ENCODE measurements at places on chromosomes 13 and 19. TPM values are rescaled to one million over a fixed set of nuclear protein-coding genes. Genes with fewer than 3 reads are reported as not detected.

TEX26 gene
- not detected for total RNA-seq

- no peak for DNase-seq
These were observed 20.1 kb downstream of the STOML3 start for GRCh38 chr13:38970380-38971051.

GRCh38 chr19:43638995-43639518 lies 593 bp downstream of the CADM4 start:
- DNase-seq = no peak

- no peak for DNase-seq
These were observed 326.1 kb upstream of the TSHZ3 start for GRCh38 chr19:31675193-31675913.

DNA sequence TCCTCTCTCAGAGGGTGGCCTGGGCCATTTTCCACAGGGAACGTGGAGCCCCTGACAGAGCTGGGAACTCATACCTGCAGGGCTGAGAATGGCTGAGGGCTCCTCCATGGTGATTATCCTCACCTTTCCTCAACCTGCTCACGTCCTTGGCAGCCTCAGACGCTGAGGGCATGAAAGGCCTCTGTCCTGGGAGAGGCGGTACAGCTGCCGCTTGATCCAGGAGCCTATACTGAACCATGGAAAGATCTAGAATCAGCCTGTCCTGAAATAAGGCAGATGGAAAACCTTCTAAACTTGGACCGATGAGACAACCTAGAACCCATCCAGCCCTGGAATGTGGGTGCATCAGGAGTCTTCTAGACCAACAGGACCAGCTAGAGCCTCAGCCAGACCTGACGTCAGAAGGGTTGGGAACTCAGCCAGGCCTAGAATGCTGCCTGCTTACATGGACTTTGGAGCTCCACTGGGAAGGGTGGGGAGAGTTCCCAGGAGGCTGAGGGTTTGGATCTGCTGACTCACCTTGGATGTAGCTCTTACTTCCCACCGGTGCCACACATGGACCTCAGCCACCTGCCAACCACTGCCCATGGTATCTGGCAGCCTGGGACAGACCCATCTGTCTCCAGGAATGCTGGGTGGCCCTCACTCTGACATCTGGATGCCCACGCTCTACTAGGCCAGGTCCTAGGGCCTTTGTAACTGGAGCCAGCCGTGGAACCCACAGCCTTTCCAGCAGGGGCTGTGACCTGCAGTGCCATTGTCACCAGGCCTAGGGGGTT lies 7.5 kb downstream of the KCTD15 start:
- DNase-seq = no peak

- DNase-seq = no peak
These were observed 18.9 kb downstream of the CCDC97 start for GRCh38 chr19:41328842-41329225.

DNA sequence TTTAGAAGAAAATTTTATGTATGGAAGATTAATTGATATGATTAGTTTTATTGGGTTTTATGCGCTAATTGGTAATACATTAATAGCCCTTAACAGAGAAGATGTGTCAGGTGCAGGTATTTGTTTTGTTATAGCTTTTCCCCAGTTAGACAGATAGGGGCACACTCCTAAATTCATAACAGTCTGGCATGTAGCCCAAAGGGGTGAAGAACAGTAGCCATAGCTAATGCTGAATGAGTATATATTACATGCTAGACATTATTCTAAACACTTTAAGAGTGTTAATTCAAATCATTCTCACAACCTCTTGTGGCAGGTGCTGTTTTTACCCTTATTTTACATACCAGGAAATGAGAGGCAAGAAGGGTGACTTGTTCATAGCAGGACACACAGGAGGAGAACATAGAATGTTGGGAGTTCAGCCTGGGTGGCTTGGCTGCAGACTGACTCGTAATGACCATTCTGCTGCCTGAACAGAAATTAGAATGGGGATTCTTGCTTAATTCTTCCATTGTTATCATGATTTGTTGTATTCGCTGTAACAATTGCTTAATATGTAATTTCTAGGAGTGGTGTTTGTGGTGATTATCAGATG lies 20.1 kb downstream of the PCCA start:
- DNase-seq = no peak

Measured in thymus (tissue), 14 donors.